ENCODE measurements at places on chromosomes 2 and 18. TPM values are rescaled to one million over a fixed set of nuclear protein-coding genes. Genes with fewer than 3 reads are reported as not detected.
A peak's percentile ranks its signal among the peaks of the same experiment; 100 is the strongest.

DNA sequence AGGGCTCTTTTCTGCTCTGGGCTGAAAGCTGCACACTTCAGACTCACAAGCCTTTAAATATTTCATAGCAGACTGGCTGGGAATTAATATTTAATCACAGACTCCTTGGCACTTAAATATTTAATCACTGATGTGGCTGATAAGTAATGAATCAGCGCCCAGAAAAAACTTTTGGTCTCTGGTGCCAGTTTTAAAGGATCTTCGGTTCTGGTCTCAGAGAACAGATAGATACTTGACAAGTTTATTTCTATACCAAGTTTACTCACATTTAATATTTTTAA, 201.2 kb downstream of the MYCN start:
- no peak for DNase-seq

DNA sequence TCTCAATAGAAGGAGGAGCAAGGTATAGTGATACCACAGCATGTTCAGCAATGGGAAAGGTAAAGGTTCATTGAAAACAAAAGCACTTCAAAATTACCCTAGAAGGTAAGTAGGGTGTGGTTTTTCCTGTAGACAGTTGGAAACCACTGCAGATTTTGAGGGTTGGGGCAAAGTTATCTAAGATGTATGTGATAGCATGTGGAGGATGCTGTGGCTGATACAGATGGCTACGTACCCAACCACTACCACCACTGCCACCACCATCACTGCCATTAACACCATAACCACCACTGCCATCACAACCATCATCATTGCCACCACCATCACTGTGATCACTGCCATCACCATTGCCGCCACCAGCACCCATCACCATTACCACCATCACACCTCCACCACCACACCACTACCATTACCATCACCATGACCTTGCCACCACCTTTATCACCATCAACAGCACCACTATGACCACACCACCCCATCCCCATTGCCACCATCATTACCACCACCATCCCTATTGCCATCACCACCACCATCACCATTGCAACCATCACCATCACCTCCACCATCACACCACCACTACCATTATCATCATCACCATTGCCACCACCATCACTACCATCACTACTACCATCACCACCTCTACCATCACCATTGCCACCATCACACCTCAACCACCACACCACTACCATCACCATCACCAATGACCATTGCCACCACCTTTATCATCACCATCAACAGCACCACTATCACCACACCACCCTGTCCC, 3.7 kb downstream of the TMSB10 start:
- no peak for DNase-seq

DNA sequence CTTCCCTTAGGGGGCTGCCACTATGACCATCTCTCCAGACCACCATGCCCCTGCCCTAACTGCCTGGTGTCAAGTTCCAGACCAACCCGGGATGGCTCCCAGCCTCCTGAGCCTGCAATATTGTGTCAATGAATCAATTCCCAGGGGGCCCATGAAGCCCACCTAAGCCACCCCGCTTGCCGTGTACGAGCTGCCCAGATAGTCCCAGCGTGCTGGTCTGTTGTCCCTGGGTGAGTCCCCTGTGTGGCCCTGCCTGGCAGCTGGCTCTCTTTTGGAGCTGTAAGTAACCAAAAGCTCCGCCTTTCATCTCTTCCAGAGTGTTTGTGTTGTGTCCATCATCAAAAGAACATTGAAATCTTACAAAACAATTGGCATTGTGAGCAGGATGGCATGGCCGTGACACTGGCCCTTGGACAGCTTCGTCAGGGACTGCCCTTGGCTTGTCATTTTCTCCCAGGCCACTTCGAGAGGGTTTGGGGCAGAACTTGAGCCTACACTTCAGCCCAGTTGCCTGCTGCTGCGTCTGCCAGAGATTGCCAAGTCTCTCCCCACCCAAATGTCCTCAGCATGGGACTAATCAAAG, 11.3 kb upstream of the MAL start:
- peak; percentile 55 for DNase-seq

DNA sequence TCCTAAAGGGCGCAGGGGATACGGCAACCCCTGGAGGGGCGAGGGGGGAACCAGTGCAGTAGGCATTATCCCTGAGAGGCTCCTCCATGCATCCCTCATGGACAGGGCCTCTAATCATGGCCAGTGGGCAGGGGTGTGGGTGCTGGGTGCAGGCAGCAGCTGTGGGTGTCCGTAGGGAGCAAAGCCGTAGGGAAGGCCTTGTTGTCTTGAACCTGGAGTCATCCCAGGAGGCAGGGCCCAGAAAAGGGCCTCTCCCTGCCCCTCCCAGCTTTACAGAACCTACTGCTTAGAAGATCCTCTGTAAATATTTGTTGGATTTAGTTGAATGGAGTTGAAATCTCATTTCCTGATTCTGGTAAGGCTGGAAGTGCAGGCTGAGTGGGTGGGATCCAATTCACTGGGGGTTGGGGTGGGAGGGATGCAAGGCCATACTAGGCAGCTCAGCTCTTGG, 207.0 kb upstream of the HAAO start:
- peak; percentile 40 for DNase-seq

The FLACC1 gene
- polyA plus RNA-seq: 0.50 TPM

The NOSTRIN gene
- 9.7 TPM for polyA plus RNA-seq

GRCh38 chr2:218230882-218231281, 13.9 kb downstream of the ARPC2 start:
- DNase-seq: no peak

DNA sequence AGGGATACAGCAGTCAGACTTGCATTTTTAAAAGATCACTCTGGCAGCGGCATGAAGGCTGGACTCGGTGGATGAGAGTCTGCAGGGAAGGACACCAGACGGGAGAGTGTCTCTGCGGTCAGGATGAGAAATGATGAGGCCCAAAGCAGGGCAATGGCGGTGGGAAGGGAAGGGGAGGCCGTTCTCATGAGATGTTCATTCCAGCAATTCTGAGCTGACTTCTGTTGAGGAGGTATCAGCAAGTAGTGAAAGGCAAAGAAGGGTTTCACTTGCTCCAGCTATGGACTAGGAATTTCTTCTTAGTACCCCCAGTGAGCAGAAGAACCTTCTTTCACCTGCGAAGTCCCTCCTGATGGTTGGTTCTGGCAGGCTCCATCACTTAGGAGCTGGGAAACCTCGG, 63.0 kb downstream of the STEAP3 start:
- DNase-seq: no peak

DNA sequence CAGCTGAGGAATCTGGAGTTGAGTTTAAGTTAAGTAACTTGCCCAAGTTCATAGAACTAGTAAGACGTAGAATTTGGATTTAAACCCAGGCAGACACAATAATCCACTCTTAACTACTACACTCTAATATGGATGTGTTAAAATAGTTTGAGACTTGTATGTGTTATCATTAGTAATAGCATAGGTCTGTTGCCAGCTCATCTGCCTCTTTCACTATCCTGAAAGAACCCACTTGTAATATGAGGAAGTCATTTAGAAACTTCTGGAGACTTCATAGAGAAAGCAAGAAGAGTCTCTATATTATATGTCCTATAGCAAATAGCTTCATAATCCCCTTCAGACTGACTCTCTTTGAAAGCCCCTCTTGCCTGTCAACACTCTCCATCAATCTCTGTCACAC, 43.0 kb upstream of the ACADL start:
- no peak for DNase-seq

- no peak for DNase-seq
Measured at GRCh38 chr2:239865059-239865639, 160.0 kb downstream of the NDUFA10 start.

DNA sequence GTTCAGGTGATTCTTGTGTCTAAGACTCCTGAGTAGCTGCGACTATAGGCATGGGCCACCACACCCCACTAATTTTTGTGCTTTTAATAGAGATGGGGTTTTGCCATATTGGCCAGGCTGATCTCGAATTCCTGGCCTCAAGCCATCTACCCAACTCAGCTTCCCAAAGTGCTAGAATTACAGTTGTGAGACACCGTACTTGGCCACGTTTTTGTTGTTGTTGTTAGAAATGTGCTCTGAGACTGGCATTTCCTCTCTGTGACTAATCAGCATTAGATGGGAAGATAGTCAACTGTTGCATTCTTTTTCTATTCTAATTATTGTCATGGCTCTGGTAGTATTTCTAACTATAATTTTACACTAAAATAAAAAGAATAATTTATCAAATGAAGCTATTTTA, 191.7 kb downstream of the CAMKMT start:
- DNase-seq: no peak

- DNase-seq: no peak
Measured at GRCh38 chr2:82478641-82479040, 1980.4 kb downstream of the SUCLG1 start.

DNA sequence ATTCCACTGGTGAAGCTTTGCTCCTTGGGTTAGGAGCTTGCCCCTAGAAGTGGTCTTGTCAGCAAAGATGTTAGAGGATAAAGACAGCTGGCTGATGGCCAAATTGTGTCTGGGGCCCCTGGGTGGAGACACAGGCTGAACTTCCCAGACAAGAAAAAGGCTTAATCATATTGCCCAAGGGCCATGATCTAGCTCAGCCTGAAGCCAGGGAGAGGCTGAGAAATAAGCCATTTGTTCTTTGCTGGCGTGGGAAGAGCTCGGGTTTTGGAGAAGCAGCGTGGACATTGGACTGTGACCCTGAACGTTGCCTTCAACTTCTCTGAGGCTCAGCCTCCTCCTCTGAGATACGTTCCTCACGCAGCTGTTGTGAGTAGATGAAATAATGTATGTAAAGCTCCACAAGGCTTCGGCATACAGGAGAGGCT, 153.0 kb downstream of the ZFP36L2 start:
- DNase-seq: peak; percentile 70

All from spleen (tissue), 13 donors.